ENCODE measurements at places on chromosomes 1 and 21.
A peak's percentile ranks its signal among the peaks of the same experiment; 100 is the strongest.

DNA sequence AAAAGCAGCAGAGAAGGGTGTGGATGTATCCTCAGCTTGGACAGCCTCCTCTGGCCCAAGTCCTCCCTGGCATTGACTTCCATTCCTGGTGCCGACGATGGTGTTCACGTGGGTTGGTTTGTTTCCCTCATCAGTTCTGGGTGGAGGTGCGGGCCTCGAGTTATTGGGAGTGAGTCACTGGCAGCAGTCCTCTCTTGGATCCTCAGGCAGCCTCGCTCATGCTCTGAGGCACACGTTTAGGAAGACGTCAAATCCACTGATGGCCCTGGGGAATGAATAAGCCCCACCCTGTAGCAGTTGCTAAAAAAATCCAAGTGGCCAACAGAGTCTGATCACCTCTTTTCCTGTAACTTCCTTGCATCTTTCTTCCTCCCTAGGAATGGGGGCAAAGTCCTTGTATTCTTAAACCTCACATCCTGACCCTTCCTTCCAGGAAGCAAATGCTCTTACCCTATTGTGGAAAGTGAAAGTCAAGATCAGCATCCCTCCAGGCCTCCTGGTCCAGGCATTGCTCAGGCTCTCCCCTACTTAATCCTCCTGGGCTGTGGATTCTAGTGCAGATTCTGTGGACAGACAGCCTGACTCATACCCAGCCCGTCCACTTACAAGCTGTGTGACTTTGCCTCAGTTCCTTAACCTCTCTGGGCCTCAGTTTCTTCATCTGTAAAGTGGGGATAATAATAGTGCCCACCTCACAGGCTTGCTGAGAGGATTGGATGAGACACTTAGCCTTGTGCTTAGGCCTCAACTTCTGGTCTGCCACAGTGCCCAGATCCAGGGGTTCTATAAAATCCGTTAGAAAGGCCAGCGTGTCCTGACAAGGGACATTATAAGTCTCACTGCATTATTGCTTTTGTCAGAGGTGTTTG is 111.1 kb downstream of the TLR5 start:
- DNase-seq: no peak

GRCh38 chr21:45018131-45019075 is 56.0 kb upstream of the ADARB1 start:
- DNase-seq: no peak

- no peak for DNase-seq
Observed at GRCh38 chr21:37324558-37324957, 42.0 kb upstream of the DYRK1A start.

GRCh38 chr1:1938613-1939295 is 19.7 kb upstream of the TMEM52 start:
- DNase-seq: no peak

- DNase-seq: no peak
Observed at GRCh38 chr1:2977886-2978611, 43.2 kb upstream of the ACTRT2 start.

GRCh38 chr1:34858901-34859445 is 576 bp downstream of the SMIM12 start:
- DNase-seq: no peak

DNA sequence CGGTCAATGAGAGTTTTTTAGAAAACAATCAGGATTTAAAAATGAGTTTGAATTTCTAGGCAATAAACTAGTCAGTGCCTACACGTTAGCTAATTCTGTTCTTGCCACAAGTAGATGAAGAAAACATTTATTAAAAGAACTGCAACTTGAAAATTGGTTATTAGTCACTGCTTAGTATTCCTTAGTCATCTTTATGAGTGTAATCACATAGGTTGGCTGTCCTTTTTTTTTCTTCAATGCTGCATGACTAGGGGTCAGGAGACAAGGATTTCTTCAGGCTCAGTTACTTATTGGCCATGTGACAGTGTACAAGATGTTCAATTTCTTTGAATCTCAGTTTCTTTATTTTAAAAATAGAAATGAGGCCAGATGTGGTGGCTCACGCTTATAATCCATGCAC is 17.1 kb downstream of the SOAT1 start:
- no peak for DNase-seq

- peak; percentile 20 for DNase-seq
Observed at GRCh38 chr1:232578651-232579195, 51.2 kb downstream of the SIPA1L2 start.
